Coronary artery (tissue), 2 donors: ENCODE measurements at places on chromosomes 4 and X.

DNA sequence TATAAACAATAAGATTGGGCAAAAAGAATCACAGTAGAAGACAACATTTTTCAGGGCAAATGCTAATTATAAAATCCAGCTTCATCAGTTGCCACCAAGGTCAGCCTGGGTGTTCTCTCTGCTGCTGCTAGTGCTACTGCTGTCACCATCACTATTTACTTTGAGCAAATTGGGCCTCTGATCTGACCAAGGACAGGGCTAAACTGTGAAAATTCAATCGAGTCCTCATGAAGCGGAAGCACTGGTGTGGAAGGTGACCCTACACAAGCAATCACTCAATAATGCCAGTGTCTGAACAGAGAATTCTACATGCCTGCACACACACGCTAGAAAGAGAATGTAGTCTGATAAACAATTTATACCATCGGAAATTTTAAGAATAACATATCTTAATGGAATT is 122.9 kb upstream of the TTC29 start:
- DNase-seq, result no peak

DNA sequence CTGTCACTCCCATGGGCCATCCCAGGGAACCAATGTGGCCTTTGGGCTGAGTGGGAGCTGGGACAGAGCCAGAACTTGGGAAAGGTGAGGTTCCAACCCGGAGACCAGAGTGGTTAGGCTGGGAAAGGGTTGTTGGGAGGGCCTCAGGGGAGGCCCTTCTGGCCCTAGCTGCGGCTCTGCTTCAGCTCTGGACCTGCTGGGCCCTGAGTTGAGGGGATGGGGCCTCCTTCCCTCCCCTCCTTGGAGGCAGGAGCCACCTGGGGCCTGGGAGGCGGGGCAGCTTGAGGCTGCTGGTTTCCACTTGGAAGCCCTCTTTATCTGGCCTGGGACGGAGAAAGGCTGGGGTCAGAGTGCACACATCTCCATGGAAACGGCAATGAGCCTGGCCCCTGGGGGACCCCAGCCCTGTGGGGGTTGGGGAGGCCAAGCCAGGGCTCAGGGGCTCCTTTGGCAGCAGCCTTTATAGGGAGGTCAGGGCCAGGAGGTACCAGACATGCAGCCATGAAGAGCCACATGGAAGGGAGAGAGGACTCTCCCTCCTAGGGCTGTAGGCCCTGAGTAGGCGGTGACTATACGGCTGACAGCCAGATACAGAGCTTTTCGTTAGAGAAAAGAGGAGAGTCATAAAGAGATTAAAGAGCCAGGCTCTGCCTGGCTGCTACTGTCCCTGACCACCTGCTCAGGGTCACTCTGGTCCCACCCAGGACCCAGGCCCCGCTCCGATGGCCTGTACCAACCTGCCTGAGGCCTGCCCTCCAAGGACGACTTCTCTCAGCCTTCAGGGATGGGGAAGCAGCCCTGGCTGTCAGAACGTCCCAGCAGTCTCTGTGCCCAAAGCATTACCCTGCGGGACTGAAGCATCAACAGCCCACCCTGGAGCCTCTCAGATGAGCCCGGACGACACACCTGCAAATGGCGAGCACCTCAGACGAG is 6.9 kb upstream of the NSD2 start:
- no peak for DNase-seq

GRCh38 chr4:155692361-155692760 is 25.7 kb downstream of the GUCY1A1 start:
- no peak for DNase-seq

GRCh38 chrX:6472652-6473342 is 62.1 kb downstream of the VCX3A start:
- DNase-seq, result no peak

DNA sequence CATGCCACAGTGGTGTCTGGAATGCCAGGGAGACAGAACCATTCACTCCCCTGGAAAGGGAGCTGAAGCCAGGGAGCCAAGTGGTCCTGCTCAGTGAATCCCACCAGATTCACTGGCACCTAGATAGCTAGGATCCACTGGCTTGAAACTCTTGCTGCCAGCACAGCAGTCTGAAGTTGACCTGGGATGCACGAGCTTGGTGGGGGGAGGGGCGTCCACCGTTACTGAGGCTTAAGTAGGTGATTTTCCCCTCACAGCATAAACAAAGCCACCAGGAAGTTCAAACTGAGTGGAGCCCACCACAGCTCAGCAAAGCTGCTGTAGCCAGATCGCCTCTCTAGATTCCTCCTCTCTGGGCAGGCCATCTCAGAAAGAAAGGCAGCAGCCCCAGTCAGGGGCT is 413.3 kb downstream of the PRDM5 start:
- DNase-seq, result no peak

GRCh38 chr4:39565878-39566600 is 38.8 kb upstream of the UGDH start:
- no peak for DNase-seq

DNA sequence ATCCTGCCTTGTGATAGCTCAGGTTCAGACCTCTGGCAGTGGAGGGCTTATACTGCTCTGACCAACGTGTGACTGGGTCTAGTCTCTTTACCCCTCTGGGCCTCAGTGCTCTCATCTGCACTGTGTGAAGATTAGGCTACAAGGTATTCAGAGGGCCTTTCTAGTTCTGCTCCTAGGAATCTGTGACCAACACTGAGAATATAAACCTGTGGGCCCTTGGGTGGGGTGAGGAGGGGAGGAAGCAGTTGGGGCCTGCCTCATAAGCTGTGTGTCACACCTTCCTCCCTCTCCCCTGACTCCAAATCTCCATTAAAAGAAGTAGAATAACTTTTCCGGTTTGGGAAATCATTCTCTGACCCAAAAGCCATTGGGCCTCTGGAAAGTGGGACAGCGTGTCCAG is 66.3 kb upstream of the MSN start:
- no peak for DNase-seq

DNA sequence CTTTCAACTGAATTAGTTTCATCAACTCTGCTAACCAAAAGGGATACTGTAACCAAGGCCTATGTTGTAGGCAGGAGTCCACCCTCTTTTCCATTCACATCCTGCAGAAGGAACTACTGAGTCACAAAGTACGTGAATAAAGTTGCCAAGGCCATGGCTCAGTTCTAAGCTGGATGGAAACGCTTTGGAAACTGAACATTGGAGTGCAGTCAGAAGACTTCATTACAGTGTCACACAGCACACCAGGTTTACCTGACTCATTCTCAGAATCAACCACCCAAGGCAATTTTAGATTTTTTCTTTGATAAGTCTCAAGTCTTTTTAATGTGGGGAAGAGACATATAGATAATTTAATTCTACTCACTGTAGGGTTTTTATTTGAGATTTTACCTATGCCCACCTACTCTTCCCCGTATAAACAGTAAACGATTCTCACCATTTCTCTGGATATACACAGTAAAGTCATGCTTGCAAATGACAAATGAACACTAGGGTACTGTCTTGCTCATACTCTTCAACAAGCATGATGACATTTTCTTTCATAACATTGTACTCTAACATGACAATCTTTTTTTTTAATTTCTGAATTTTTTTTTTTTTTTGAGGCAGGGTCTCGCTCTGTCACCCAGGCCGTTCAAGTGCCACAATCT is 58.9 kb upstream of the RBM47 start:
- no peak for DNase-seq

DNA sequence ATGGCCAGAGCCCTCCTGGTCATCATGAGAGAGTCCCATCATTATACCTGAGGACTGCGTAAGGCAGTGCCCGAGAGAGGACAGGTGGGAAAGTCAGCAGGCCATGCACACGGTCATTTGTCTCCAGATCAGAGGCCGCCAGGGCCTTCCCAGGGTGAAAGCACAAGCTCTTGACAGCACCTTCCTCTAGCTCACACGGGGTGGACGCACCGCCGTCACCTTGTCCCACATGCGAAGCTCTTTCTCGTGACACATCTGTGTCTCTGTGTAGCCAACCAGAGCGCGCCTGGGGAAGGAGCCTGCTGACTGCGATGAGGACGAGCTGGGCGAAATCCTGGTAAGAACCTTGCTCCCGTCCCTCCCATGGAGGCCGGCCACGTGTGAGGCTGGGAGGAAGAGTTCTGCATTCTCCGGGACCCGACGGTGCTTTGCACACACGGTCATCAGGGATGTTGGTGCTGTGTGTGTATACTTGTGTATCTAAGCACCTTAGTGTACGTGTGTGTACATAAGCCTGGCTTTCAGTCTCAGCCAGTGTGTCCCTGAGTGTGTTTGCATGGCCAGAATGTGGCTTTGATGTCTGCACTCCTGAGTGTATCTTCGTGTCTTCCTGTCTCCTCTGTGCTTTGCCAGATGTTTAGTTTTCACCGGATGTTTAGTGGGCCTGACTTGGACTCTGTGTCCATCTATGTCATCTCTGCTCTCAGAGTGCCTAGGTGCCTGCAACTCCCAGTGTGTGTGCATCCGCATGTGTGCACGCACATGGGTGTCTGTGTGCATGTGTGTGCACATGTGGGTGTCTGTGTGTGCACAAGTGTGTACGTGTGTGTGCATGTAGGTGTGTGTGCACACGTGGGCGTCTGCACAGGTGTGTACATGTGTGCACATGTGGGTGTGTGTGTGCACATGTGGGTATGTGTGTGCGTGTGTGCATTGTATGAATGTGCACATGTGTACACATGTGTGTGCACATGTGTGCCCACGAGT is 15.1 kb downstream of the ATP5ME start:
- no peak for DNase-seq

- DNase-seq, result no peak
These were observed 1.8 kb upstream of the EXOSC9 start for GRCh38 chr4:121799208-121799823.

GRCh38 chrX:46788902-46789301 is 30.0 kb upstream of the SLC9A7 start:
- DNase-seq, result no peak

GRCh38 chr4:184392748-184393559 is 81.4 kb downstream of the IRF2 start:
- DNase-seq, result peak; percentile 67

DNA sequence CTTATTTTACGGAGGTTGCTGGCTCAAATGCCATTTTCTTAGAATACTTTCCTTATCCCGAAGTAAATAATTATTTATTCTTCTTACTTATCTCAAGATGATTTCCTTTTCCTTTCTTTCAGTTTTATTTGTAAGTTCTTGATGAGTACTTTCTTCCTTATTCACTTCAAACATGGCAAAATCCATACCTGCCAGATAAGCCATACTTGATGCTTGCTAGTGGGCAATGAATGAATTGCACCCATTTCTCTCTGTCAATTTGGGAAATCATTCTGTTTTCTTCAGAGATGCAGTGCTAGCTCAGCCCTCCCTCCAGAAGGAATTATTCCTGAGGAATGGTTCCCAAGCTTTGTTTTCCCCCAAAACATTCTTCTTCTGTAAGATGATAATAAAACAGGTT is 598.3 kb downstream of the SPRY1 start:
- DNase-seq, result no peak

- peak; percentile 65 for DNase-seq
These were observed 158.1 kb upstream of the MAMLD1 start for GRCh38 chrX:150205011-150205410.

DNA sequence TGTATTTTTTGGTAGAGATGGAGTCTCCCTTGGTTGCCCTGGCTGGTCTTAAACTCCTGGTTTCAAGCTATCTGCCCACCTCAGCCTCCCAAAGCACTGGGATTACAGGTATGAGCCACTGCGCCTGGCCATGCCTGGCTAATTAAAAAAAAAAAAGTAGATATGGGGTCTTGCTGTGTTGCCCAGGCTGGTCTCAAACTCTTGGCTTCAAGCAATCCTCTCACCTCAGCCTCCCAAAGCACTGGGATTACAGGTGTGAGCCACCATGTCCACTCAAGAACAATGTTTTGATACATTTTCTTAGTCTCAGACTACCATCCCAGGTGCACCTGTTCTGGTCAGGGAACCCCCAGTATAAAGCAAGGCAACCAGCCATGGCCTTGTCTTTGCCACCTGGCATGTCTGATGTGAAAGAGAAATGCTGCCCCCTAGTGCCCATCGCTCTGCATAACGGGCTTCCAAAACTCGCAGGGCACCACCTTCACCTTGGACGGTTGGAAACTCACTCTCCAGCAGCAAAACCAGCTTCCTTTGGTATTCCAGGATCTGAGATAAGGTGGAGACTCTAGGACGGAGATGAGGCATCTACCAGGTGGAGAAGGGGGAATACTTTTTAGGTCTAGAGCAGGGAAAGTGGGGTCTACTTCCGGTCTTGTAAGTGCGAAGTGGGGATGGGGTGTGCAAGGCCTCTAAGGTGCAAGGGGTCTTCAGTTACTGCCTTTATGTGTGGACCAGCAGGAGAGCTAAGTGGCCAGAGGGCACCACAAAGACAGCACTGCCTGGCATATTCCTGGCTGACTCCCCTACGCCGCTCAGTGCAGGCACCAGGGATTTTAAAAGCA is 47.7 kb upstream of the AFAP1 start:
- DNase-seq, result no peak

DNA sequence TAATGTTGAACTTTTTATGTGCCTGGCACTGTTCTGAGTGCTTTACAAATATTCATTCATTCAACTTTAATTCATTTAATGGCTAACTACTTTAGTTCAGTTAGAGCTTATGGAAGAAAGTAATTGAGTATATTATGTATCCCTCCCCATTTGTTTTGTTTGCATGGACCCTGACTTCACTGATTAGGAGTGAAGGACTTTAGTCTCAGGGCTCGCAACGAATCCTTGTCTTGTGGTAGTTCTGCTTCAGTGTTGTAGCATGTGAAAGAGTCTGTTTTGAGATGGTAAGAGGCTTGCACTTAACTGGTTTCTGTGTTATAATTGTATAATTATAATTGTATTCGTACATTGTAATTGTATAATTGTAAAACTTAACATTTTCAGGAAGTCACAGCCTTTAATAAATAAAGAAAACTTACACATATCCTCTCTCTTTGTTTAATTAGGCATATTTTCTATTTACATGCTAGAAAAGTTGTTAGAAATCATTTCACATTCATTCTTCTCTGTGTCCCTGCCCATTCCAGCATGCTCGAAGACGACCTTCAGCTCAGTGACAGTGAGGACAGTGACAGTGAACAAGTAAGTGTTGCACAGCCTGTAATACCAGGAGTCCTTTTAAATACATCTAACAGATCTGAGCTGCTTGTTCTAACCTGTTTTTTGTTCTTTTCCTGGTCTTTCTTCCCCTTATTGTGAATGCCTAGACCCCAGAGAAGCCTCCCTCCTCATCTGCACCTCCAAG is 115.1 kb downstream of the KLHL8 start:
- no peak for DNase-seq

DNA sequence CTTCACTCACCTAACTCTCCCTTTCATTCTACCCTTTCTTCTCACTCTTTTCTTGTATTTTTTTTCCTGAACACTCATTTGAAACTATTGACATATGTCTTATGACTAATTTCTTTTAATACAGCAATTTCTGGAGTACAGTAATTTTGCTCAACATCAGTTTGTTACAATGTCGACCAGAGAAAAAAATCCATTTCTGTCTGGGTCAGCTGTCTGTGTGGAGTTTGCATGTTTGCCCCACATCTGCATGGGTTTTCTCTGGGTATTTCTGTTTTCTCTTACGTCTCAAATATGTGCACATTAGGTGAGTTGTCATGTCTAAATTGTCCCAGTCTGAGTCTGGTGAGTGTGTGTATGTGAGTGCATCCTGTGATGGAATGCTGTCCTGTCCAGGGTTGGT is 294.8 kb downstream of the HS3ST1 start:
- DNase-seq, result no peak

DNA sequence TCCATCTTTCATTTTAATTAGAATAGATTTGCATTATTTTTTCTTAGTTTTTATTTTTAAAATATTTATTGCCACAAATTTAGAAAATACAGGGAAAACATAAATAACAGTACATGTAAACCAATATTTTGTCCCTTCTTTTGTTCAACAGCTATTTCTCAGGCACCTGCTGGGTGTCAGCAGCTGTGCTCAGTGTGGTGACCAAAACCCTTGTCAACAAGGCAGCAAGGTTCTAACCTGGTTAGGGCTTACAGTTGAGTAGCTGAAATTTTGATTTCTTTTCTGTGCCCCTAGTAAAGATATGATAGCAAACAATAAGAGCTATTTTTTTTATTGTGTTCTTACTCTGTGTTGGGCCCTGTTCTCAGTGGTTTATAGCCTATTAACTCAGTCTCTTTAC is 128.1 kb downstream of the PTTG2 start:
- DNase-seq, result no peak
